GM03348 (cell line): ENCODE measurements at places on chromosomes 6 and 20.

DNA sequence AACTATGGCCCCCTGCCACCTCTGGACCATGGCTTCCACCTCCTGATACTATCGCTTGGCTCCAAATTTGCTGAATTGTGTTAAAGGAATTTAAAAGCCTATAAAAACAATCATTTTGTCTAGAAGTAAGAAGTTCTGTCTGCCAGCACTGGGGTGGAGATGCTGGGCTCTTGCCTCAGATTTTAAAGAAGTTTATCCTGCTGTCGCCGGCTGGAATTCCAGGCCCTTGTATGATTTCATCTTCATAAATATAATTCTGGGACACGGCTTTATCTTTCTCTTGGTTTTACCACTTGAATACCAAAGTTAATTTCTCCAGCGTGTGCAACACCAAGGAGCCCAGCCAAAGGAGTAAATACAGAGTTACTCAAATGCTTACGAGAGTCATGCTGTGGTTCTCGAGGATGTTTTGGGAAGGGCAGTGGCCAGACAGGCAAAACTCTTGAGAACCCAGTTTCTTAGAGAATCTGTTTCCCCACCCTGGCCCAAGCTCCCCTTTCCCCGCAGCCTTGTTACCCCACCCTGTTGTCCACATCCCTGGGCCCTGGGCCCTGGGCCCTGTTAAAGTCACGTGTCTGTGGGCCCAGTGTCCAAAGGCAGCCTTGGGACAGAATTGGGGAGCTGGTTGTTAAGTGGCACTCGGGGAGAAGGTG lies 31.9 kb downstream of the C6orf89 start:
- peak; percentile 82 for DNase-seq

DNA sequence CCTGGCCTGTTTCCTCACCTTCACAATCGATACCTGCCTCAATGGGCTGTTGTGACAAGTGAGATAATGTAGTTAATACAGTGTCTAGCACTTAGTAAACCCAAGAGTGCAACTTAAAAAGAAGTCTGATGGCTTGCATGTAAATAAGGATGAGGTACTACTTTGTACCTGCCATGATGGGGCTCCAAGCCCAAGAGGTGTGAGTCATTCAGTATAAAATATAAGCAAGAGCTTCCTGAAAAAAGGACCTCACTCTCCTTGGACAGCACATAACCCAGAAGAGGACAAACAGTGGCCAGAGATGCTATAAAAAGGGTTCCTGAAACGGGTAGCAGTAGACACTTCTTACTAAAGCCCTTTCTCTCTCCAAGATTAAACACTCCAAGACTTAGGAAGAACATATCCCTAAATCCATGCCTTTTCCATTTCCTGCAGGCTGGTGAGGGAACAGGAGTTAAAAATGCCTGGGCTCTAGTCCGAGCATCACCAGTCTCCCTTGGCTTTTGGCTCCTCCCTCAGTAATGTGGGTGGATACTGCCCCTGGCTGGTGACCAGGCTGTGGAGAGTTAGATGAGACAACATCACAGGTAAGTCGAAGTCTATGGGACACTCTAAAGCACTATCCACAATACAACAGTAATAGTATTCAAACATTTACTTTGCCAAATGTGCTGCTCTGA lies 4.3 kb downstream of the UBE2V1 start:
- DNase-seq = no peak

DNA sequence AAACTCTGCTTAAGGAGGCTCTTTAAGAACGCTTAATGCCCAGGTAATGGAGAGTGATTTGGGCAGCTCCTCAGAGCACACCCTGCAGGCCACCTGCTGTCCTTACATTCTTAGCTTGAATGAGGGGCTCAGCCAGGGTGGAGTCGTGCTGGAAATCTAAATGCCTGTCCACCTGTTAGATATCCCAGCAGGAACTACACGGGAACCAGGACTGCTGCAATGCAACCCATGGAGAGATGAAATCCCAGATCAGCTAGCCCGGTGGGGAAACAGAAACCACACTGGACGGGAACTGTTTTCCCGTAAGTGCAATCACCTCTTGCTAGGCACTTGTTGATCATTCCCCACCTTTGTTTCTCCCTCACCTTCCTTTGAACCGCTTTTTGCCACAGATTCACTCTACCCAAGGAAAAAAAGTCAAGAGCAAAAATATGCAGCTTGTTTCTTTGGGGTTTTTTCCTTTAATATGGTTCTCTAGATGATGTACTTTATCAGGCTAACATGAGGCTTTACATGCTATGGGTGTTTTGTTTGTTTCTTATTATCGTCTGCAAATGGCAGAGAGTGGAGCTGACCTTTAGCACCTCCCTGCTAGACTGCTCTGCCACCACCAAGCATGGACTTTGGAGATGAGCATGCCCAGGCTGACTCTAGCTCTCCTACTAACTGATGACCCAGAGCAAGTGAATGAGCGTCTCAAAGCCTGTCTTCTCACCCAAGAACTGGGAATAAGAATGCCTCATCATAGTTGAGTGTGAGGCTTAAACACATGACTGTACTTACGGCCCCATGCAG lies 125.9 kb upstream of the TNFAIP3 start:
- no peak for DNase-seq

GRCh38 chr6:136609873-136610706 lies 59.9 kb upstream of the MAP7 start:
- peak; percentile 89 for DNase-seq

- peak; percentile 43 for DNase-seq
Observed at GRCh38 chr20:59207742-59208357, 44.2 kb downstream of the ZNF831 start.

DNA sequence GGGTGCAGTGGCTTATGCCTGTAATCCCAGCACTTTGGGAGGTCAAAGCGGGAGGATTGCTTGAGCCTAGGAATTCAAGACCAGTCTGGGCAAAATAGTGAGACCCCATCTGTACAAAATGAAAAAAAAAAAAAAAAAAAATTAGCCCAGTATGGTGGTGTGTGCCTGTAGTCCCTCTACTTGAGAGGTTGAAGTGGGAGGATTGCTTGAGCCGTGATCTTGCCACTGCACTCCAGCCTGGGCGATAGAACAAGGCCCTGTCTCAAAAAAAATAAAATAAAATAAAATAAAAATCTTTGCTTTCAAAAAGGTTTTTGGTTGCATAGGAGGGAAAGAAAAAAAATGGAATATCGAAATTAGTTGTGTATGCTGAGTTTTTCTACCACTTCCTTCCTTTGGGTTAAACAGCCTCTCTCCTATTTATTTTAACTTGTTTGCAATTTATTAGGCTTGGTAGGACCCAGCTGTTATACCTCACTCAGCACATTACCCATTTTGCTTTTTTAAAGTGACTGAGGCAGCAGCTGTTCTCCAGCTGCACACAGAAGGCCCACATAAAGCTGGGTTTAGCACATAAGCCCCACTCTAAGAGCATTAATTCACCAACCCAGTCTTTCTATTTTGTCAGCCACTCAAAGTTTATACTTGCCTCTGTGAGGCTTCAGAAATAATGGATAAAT lies 152.3 kb downstream of the ZFAND3 start:
- no peak for DNase-seq

DNA sequence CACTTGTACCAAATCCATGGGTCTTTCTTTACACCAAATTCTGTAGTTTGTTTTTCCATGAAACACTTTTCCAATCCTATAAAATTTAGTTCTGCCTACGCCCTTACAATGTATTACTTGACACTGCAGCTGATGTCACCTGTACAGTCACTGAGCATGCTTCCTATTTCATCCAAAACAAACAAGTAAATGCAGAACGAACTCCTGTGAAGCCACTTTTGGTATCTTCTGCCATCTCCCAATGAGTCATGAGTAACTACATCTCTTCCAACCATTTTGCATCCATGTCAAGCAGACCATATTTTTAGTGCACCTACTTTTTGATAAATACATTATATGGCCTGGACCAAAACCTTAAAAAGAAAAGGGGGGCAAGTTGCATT lies 42.4 kb downstream of the HDDC2 start:
- no peak for DNase-seq

GRCh38 chr6:107435798-107436197 lies 23.6 kb downstream of the PDSS2 start:
- DNase-seq = peak; percentile 32

- DNase-seq = no peak
Observed at GRCh38 chr6:81085431-81085790, 667.1 kb downstream of the TENT5A start.

DNA sequence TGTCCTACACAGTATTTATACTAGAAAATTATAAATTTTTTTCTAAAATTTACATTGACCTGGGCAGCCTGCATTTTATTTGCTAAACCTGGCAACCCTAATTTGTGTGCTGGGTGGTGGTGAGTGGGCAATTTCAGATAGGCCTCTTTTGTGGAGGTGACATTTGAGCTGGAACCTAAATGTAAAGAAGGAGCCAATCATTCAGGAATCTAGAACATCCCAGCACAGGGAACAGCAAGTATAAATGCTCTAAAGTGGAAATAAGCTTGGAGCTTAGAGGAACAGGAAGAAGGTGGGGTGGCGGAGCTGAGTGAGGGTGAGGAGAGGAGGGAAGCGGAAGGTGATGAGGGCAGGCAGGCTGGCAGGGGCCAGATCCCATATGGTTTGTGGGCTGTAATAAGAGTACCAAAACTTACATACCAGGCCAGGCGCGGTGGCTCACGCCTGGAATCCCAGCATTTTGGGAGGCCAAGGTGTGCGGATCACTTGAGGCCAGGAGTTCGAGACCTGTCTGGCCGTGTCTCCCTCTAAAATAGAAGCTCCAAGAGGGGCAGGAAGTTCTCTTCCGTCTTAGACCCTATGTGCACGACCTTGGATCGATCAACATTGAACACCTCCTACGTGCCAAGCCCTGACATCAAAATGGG lies 549 bp upstream of the CSE1L start:
- peak; percentile 27 for DNase-seq

GRCh38 chr6:81145506-81145905 lies 607.0 kb downstream of the TENT5A start:
- no peak for DNase-seq

DNA sequence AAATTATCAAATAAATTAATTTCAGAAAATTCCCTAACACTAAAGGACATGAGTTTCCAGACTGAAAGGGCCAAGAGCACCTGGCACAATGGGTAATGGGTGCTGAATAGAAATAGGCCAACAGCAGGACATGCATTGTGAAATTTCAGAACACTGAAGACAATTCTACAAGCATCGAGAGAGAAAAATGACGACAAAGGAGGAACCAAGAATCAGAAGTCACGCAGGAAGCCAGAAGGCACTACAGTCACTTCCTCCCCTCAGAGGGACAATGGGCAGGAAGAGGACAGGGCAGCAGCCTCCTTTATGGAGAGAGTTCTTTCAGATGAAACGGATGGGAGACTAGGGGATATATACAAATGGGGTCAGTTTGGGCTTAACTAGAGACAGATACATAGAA lies 29.6 kb downstream of the PCNA start:
- no peak for DNase-seq

DNA sequence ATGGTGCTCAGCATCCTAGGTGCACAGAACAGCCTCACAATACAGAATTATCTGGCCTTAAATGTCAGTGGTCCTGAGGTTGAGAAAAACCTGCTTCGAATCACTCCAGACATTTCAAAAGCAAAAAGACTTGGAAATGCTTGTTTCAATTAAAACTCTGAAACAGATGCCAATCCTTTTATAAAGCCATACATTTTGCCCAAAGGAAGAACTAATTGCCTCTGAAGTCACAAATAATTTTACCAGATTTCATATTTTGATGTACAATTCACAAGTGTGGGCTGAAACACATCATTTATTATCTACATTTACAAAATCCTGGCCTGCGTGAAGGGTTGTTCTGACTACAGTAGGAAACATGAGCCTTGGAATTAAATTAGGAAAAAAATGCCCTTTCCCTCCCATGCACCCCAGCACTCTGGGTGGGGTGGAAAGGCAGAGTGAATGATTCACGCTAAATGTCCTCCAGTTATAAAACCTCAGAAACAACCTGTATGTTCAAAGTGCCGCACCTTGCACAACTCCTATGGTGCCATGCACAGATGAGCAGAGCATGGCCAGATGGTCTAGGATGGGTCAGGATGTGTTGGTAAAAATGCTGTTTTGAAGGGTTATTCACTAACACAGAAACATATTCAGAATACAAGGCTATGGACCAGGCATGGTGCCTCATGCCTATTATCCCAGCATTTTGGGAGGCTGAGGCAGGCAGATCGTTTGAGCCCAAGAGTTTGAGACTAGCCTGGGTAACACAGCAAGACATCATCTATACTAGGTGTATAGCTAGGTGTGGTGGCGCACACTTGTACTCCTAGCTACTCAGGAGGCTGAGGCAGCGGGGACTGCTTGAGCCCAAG lies 87.0 kb downstream of the ZMYND8 start:
- DNase-seq = peak; percentile 27

- no peak for DNase-seq
Observed at GRCh38 chr20:12225898-12226297, 308.2 kb downstream of the BTBD3 start.
